ENCODE measurements at places on chromosomes 5 and 9.
A peak's percentile ranks its signal among the peaks of the same experiment; 100 is the strongest.

DNA sequence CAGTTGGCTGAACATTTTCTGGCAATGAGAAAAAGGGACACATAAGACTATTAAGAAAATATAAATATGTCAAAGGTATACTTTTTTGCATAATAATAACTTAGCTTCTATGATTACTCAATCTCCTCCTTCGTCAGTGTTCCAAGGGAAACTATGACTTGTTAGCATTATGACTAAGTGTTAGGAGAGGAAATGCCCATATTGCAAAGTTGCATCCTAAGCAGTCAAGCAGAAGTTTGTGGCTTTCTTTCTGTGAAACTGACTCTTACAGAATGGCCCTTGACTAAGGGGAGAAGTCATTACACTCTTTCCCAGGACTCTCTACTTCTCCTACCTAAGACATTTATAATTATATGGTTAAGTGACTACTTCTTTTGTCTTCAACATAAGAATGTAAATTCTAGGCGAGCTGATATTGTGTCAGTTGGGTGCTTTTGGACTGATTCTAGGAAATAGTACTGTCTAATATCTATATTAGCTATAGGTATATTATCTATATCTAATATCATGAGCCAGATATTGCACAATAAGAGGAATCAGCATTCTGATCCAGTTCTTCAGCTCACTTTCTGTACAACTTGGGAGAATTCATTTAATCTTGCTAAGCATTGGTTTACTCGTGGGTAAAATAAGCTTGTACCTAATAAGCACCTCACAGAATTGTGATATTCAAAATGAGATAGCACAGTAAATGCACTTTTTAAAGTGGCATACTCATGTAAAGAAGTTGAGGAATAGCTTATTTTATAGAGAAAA lies 16.4 kb upstream of the SPINK6 start:
- peak; percentile 95 for DNase-seq

DNA sequence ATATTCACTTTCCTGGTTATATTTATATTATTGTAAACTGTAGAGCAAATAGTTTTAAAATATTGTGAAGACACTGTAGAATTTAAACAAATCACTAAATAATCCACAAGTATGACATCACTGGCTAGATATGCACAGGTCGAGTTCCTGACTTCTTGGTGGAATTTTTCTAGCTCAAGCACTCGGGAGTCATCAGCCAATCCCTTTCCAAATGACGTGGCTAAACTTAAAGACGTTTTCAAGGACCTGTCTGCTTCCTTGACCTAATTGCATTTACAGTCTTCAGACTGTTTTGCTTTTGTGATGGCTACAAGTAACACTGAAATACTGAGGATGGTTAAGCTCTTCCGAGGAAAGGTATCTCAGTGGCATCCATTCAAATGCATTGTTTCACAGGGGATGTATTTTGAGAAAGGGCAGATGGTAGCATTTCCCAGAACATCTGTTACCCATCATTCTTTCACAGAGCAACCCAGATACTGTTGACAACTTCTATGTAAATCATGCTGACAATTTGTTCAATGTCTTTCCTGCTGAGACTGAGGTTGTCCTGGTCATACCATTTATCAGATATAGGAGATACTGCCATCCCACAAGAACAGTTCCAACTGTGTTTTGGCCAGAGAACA lies 262.8 kb downstream of the CDH10 start:
- DNase-seq: no peak

- no peak for DNase-seq
Measured at GRCh38 chr5:173751266-173751600, 134.8 kb upstream of the BOD1 start.

DNA sequence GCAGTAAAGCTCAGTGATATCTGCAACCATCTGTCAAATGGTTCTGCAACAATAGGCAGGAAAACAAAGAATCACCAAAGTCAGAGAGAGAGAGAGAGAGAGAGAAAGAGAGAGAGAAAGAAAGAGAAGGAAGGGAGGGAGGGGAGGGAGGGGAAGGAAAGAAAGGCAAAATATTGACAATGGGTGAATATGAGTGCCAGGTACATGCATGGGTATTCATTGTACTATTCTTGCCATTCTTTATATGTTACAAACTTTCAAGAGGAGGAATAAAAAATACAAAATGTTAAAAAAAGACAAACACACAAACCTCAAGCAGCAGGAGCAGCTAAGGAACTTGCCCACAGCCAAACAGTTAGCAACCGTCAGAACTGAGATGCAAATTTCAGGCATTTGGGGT lies 350.8 kb upstream of the RFX3 start:
- DNase-seq: no peak

- DNase-seq: no peak
Measured at GRCh38 chr9:137253717-137254623, 1.2 kb upstream of the NELFB start.

- no peak for DNase-seq
Measured at GRCh38 chr9:8457816-8458215, 658.2 kb upstream of the DMAC1 start.

DNA sequence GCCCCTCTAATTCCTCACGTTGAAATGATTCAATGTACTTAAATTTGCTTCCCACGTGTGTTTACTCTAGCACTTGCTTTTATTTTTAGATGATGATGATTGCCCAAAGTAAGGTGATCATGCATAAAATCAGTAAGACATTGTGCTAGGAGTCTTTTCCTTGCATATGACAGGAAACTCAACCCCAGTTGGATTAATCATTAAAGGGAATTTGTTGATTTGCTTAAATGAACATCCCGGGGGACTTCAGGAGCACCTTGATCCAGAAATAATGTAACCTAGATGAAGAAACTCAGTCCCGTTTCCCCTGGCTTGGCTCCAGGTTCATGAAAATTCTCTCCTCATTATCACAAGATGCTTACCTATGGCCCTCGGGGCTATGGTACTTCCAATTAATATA lies 106.1 kb upstream of the STC2 start:
- DNase-seq: no peak

DNA sequence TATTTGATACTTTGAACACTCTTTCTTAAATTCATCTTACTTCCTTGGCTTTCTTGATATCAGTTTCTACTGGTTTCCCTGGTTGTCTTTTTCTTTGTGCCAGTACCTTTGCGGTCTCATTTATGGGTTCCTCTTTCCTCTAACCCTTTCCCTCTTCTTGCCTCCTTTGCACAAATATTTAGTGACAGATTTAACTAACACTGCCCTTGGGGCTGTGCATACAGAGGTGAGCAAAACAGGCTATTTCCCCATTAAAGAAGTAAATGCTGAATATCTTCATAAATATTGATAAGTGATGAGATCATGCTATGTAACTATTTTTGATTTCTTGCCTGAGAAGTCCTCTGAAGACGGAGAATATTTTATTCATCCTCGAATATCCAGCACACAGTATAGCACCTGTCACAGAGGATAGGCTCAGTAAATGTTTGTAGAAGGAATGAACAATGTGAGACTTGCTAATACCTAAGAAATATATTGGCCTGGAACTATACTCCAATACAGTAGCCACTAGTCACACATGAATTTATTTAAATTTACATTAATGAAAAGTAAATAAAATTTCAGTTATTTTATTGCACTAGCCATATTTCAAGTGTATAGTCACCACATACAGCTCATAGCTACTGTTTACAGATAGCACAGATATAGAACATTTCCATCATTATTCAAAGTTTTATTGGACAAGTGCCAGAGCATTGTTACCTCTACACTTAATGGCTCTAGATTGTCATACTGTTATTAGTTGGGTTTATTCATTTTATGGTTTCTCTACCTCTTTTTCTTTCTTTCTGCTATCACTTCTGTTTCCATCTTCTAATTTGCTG lies 90.4 kb downstream of the RIC1 start:
- DNase-seq: no peak

GRCh38 chr5:42483472-42484154 lies 60.4 kb downstream of the GHR start:
- no peak for DNase-seq

GRCh38 chr9:121744002-121744686 lies 92.7 kb downstream of the DAB2IP start:
- no peak for DNase-seq

DNA sequence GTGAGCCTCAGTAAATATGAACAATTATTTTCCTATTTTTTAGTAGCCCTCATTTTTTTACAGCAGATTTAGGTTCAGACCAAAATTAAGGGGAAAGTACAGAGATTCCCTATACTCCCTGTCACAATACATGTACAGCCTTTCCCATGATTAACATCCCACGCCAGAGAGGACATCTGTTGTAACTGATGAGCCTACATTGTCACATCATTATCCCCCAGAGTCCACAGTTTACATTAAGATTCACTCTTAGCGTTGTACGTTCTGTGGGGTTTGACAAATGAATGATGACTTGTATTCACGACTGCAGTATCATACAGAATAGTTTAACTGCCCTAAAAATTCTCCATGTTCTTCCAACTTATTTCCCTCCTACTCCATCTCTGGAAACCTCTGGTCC lies 262.3 kb upstream of the MSX2 start:
- no peak for DNase-seq

- peak; percentile 86 for DNase-seq
Measured at GRCh38 chr5:124912638-124913328, 166.3 kb upstream of the ZNF608 start.

DNA sequence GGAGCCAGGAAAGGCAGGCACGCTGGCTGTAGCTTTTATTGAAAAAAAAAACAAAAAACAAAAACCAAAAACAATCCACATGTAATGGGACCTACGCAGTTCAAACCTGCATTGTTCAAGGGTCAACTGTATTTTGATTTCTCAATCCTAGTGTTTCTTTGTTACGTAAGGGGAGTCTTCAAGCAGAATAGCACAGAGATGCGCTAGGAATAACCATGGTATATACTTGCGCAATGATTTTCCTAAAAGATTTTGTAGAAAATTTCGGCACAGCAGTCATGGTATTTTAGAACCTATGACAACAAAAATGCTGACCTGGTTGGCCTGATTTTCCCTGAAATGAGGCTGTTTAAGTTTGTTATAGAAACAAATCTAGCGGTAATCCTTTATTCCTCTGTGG lies 1110.5 kb upstream of the WWC1 start:
- DNase-seq: no peak

- DNase-seq: no peak
Measured at GRCh38 chr9:127940593-127940992, 2.9 kb upstream of the DPM2 start.

GRCh38 chr5:136040746-136041415 lies 12.1 kb downstream of the TGFBI start:
- DNase-seq: no peak

DNA sequence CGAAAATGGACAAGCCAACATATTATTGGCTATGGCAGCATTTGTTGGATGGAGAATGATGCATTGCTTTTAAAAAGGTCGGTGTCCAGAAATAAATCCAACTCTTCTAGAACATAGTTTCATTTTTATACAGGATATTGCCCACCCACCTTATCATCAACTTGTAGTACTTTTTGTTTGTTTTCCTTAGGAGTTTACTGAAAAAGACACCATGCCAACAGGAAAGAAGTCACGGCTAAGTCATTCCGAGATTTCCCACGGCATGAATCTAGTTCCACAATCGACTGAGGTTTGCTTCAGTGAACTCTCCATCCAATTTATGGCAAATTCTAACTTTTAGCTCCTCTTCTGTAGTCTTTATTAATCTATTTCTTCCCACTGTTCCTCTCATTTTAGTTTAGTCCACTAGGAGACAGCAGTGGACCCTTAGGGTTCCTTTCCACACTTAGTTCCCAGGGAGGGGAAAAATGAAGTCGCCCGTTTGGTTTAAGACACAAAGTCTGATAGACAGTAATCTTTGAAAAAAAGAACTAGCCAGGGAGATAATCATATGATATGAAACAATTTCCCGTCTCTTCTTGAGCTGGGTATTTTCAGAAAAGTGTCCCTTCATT lies 237.5 kb downstream of the AP3B1 start:
- no peak for DNase-seq

DNA sequence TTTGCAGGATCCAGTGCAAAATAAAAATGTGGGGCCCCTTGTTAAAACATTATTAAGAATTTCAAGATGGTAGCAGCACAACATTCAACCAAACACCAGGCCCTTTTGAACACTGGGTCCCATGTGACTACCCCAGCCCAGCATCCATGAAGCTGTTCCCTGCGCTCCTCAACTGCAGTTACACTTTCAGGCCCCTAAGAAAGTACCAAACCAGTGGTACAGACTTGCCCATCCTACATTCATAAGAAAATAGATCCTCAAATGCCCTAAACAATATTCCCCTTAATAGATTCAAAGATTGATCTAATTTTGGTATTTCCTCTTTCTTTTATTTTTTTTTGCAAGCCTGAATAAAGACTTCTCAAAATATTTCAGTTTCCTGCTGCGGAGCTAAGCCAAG lies 201.7 kb downstream of the EFNA5 start:
- no peak for DNase-seq
